AG08396 (cell line): ENCODE measurements at places on chromosomes 7 and 10.

GRCh38 chr10:55495555-55495954 is 694.5 kb upstream of the PCDH15 start:
- no peak for DNase-seq

GRCh38 chr7:38410056-38410455 is 136.6 kb upstream of the TARP start:
- no peak for DNase-seq

GRCh38 chr10:79898597-79899325 is 50.1 kb downstream of the SFTPD start:
- no peak for DNase-seq

DNA sequence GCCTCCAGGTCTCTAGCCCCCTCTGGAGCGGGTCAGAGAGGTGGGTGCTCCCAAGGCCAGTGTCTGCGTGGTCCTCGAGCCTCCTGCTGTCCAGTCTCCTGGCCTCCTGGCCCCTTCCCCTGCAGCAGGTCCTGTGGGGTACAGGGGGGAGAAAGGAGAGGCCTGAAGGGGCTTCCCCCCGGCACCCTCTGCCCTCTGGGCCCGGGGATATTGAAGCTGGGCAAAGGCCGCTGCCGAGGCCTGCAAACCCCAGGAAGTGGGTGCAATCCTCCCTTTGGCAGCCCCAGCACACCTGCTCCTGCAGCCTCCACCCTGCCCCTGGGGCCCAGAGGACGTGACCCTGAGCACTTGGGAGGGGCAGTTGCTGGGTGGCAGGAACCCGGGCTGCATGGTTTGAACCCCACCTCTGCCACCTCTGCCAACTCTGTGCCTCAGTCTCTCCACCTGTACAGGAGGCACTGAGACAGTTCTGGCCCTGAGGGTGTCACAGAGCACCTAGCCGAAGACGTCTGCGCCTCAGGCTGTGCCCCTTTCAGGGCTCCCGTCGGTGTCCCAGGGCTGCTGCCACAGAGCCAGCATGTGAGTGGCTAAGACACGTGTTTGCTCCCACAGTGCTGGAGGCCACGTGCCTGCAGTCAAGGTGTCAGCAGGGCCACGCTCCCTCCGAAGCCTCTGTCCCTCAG is 59.1 kb upstream of the INPP5A start:
- DNase-seq, result no peak

GRCh38 chr10:100508691-100509150 is 10.9 kb downstream of the SEC31B start:
- peak; percentile 64 for DNase-seq

DNA sequence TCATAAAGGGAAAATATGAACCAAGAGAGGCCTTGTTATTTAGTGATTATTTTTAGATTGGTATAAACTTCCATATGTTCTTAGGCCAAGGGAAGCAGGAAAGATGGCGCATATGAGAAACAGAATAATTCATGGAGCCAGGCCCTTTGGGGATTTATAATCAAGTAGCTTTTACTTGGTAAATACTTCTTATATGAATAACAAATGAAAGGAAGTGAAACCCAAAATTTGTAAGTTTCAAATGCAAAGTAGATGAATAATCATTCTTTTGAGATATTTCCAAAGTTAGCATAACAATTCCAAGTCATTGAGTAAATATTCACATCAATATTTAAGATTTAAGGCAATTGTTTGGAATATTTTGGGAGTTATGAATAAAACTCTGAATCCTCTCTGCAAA is 13.9 kb upstream of the OPTN start:
- DNase-seq, result no peak

DNA sequence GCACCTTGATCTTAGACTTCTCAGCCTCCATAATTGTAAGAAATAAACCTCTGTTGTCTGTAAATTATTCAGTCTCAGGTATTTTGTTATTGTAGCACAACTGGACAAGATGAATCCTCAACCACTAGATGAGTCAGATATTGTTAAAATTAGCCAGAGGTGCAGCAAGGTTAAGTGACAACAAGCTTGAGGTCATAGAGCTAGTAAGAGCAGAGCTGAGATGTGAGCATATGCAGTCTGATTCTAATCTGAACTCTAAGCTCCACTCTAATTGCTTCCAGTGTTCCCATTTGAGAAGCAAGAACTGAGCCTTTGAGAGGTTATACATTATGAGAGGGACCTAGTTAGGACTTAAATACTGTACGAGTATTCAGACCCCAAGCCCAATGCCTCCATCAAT is 93.1 kb downstream of the FZD1 start:
- no peak for DNase-seq

DNA sequence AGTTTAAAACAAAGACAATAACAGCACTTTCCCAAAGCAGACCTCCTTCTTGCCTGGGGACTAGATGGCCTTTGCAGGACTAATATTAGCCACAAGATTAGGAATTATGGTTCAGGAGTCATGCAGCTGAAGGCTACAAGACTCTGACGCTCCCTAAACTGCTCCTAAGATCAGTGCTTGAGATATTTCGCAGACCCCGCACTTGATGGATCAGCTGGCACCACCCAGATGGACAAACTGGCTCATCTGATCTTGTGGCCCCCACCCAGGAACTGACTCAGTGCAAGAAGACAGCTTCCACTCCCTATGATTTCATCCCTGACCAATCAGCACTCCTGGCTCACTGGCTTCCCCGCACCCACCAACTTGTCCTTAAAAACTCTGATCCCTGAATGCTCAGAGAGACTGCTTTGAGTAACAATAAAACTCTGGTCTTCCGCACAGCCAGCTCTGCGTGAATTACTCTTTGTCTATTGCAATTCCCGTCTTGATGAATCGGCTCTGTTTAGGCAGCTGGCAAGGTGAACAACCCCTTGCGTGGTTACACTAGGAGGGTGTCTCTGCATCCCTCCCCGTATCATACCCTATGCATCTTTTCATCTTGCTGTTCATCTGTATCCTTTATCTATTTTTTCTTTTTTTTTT is 26.9 kb upstream of the NRBF2 start:
- no peak for DNase-seq

GRCh38 chr10:89632824-89633223 is 12.2 kb downstream of the PANK1 start:
- no peak for DNase-seq

DNA sequence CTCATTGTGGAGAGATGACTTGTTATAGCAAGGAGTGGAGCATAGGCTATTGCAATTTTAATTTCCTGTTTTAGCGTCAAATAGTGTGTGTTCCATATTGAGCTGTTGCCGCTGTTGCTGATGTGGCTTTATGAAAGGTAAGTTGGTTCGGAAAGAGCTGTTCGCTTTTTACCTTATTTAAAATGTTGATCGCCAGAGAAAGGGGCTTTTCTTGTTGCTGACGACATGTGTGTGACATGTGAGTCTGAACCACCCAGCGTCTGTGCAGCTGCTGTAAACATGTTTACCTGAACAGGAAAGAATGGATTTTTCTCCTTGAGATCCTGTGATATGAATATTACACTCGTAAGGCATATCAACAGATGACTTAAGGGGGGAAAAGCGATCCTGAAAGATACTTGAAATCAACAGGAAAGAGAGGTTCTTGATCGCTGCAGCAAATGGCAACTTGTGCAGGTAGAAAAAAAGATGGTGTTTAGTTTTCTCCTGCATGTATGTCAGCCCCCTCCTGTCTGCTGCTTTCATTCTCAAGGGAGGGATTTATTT is 2.5 kb downstream of the ZEB1 start:
- no peak for DNase-seq

DNA sequence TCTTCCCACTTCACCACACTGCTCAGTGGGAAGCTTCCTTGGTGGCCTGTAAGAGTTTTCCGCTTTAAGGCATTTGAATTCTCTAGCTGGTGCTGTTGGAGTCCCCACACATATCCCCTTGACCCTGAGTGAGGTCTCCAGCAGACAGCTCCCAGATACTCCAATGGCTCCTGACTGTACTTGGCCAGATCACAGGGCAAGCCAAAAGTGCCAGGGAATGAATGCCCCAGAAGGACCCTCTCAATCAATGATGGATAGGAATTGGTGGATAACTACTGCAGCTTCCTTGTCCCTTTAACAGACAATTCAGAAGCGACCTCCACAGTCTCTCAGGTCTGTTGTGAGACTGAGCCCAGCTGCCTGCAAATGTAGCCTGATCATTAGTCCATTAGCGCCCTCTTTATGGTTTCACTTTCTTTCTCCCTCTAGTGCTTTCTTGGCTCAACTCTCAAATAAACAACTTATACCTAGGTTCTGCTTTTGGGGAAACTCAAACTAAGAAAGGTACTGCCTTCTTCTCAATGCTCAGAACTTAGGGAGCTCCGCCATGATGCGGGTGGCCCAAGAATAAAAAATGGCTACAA is 283.0 kb downstream of the TCF7L2 start:
- DNase-seq, result no peak

DNA sequence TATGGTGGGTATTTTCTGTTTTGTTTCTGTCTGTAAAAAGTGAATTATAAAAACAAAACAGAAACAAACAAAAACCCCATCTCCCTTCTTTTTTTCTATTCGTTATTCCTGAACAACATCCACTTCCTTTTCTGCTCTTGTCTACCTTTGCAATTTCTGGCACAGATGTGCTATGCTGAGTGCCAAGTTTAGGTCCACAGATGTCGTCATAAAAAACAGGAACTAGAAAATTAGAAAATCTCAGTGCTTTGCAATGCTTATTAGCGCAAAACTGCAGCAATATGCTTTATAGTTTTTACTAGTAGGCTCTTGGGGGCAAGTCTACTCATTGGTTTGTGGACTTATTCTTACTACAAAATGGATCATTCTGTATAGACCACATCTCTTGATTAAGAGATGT is 94.2 kb upstream of the PRKCQ start:
- DNase-seq, result no peak

DNA sequence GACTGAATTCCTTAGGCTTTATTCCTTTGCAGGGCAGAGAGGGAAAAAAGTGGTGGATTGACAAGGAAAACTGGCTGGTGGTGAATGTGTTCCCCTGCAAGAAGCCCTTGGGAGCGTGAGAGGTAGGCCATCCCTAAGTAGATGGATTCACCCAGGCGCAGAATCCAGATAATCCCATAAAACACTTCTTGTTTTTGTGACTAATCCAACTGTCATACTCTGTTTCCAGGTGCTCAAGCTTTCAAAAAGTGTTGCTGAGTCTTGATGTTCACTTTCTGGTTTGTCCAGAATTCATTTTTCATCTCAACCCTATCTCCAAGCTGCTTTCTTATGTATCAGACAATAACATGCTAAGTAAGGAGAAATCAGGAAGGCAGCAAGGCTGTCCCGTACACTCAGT is 250.8 kb upstream of the HABP2 start:
- DNase-seq, result no peak

DNA sequence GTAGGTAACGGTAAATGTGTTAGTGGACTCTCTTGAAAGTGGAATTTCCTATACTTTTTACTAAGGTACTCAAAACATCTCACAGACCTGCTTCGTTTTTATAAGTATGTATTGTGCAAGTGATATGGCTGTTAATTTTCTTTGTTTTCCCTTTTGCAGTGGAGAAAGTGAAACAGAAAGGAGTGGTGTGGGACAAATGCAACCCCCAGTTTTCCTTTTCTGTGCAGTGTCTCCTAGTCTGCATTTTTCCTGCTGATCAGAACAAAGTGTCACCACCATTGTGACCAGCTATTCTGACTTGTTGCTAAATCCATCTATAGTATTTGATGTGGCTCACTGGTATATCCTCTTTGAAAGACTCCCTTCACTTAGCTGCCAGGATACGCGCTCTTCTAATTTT is 410.0 kb downstream of the EXOC4 start:
- DNase-seq, result no peak

- no peak for DNase-seq
These were observed 35.5 kb downstream of the PPP1R3C start for GRCh38 chr10:91597197-91597881.

GRCh38 chr10:108358912-108359311 is 1194.4 kb upstream of the SORCS1 start:
- peak; percentile 55 for DNase-seq

- DNase-seq, result no peak
These were observed 89.8 kb upstream of the PPP2R2D start for GRCh38 chr10:131810805-131811629.

- peak; percentile 25 for DNase-seq
These were observed 32.8 kb upstream of the DGKI start for GRCh38 chr7:137879357-137880158.
